ENCODE measurements at places on chromosomes 3 and 15.

DNA sequence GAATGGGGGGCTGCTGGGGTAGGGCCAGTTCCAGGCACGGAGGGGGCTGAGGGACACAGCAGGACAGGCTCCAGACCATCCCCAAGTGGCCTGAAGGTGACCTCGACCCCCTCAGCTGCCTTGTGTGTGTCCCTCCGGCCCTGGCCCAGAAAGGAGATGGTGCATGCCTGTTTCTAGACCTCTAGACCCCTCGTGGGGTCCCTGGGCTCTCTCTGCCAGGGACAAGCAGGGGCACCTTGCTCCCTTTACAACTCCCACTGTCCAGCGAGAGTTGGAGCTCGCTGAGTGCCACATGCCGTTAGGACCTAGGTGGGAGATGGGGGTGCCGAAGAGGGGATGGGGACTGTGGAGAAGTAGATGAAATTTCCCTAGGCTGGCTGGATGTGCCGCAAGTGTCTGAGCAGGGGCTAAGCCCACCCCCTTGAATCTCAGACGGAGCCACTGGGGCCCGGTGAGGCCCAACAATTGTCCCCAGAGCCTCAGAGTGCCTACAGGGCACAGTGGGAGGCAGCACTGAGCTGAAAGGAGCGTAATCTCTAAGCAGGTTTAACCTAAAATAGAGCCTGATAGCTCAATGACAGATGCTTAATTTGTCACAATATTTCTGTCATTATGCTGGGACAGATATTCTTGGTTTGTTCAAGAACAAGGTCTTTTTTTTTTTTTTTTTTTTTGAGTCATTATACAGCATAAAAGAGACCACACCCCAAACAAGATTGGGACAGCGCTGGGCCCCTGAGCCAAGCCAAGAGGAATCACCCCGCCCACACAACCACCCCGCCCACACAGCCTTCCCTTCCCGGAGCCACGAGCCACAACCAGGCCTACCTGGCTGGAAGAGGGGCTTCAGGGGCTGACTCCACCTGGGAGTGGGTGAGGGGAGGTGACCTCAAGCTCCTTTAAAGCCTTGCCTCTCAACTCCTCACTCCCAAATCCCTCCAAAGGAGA lies 23.6 kb upstream of the KLF13 start:
- DNase-seq: peak; percentile 90

- no peak for DNase-seq
Observed at GRCh38 chr3:73060302-73060723, 1.1 kb upstream of the EBLN2 start.

GRCh38 chr3:66898155-66898554 lies 100.0 kb upstream of the KBTBD8 start:
- DNase-seq: no peak

DNA sequence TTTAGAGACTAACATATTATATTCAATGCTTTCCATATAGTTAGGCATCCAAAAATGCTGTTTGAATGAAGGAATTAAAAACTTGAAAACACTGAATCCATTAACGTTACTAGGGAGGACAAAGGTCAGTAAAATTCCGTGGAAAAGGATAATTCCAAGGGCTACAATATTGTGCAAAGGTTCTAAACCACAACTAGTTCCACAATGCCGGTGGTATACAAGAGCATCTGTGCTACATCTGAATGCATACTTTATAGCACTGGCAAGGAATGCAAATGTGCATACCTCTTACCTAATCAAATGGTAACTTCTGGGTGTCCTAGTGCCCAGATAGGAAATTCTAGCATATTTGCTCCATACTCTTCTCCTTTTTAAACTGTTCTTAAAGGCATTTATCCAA lies 2.2 kb downstream of the ICE2 start:
- DNase-seq: no peak

Measured in hematopoietic multipotent progenitor cell treated with erythropoietin and hydrocortisone succinate and interleukin-3 and kit ligand, for 15 days (in vitro differentiated cells).